ENCODE measurements at places on chromosomes 2 and 18. TPM values are rescaled to one million over a fixed set of nuclear protein-coding genes. Genes with fewer than 3 reads are reported as not detected.

Gene DSG4
- total RNA-seq, result not detected

- DNase-seq, result no peak
Measured at GRCh38 chr2:8421658-8422449, 260.0 kb upstream of the ID2 start.

DNA sequence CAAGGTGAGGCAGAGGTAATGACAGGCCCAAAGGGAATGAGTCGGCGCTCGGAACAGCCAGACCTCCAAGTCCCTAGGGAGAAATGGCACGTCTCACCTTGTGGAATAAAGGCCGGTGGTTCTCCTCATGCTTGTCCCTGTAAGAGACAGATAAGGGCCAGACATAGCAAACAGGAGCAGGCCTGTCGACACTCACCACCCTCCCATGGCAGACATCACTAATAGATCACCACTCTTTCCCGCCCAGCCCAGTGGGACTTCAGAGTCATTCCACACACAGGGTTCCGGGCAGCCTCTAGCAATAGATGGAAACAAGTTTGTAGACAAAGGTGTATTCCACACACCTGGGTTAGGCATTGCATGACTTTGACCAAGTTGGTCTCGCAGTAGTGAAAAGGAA lies 6.3 kb downstream of the DNPEP start:
- DNase-seq, result no peak

Gene PDE11A
- 0.04 TPM for total RNA-seq

DNA sequence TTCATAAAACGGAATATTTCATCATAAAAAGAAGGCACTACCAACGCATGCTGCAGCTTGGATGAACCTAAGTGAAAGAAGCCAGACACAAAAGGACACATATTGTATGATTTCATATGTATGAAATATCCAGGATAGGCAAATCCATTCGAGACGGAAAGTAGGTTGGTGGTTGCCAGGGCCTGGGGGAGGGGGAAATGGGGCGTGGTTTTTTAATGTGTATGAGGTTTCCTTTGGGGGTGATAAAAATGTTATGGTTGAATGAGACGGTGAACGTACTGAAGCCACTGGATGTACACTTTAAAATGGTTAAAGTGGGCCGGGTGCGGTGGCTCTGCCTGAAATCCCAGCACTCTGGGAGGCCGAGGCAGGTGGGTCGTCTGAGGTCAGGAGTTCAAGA lies 20.0 kb upstream of the SPATA3 start:
- no peak for DNase-seq

DNA sequence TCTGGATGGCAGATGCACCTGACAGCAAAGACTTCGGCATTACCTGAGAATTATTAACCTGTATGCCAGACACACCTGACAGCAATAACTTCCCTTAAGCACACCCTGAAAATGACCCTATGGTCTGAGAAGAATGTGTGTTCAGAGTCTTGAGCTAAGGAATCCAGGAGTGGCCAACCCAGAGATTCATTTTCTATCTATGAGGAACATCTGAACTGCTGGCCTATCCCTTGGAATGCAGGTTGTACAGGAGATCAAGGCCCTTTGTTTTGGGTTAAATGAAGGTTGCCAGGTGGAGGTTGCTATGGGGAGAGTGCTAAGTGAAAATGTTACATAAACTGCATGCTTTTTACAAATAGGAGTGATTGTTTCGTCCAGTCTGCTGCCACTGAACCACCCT lies 200.9 kb upstream of the MEIS1 start:
- no peak for DNase-seq

GRCh38 chr2:224135881-224136280 lies 96.8 kb upstream of the SERPINE2 start:
- no peak for DNase-seq

Measured in pulmonary artery endothelial cell (primary cell).